ENCODE measurements at places on chromosomes 4 and X.

DNA sequence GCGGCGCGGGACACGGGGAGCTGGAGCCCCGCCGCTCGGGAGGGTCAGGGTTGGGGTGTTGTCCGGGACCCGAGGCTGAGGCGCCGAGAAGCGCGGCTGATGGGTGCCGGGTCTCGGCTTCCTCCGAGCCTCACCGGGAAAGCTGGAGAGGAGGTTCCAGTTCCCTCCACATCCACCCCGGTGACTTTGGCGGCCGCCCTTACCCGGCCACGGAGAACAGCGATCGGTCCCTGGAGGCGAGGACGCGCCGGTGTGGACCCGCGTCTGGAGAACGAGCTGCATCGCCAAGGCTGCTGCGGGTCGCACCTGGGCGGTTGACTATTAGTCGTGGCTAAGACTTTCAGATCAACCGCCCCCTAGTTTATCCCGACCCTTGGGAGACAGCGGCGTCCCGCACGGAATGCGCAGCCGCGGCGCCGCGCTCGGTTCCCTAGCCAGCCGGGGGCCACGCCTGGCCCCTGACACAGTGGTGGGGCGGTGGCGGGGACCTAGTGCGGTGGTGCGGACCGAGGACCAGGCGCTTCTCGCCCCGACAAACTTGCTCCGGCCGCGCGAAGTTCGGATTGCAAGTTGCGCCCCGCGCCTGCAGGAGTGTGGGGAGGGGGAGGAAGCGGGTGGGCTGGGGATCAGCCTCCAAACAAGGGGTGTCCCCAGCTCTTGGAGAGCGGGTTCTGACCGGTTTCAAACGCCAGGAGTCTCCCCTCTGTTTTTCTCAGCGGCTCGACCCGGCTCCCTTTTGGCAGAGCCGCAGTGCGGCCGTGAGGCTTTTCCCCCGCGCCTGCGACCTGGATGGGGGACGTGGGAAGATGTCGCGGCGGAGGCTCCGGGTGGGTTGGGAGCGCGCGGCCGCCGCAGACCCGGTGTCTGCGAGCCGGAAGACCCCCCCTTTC is 568 bp downstream of the FHDC1 start:
- DNase-seq = peak; percentile 17

DNA sequence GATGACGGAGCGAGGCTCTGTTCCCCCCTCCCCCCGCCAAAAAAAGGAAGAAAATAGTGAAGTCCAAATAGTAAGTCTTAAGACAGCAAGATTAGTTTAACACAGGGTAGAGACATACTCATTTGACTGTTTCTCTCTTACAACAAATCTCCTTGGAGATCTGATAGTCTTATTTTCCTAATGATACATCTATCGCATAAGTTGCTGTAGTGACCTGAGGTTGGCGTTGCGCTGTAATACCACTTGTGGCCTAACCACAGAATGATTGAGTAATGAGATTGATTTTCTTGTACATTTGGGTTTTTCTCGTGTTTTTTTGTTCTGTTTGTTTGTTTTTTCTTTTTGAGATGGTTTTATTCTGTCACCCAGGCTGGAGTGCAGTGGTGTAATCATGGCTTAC is 27.2 kb downstream of the OCIAD1 start:
- DNase-seq = no peak

- no peak for DNase-seq
Measured at GRCh38 chrX:24257011-24257410, 56.9 kb downstream of the SUPT20HL2 start.

DNA sequence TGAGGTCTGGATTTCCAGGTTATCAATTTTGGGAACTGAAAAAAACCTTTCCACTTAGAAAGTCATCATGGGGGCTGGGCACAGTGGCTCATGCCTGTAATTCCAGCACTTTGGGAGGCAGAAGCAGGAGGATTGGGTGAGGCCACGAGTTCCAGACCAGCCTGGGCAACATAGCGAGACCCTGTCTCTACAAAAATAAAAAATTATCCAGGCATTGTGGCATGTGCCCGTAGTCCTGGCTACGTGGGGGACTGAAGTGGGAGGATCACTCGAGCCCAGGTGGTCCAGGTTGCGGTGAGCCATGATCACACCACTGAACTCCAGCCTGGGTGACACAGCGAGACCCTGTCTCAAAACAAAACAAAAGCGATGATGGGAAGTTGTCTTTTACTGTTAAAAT is 7.9 kb downstream of the TENM3 start:
- DNase-seq = no peak

DNA sequence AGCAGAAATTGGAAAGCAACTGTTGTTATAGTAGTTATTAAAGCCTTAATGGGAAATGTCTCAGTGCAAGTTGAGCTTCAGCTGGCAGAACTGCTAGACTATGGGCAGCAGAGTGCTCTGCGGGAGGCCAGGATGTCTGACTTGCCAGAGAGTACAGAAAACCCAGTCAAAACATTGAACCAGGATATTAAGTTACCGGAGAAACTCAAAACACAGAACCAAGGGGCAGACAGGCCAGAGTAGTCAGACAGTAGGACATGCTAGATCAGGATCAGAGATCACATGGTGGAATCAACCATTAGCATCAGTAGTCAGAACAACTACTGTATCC is 72.9 kb upstream of the TNIP3 start:
- no peak for DNase-seq

- peak; percentile 65 for DNase-seq
Measured at GRCh38 chr4:24419181-24420034, 164.9 kb downstream of the DHX15 start.

DNA sequence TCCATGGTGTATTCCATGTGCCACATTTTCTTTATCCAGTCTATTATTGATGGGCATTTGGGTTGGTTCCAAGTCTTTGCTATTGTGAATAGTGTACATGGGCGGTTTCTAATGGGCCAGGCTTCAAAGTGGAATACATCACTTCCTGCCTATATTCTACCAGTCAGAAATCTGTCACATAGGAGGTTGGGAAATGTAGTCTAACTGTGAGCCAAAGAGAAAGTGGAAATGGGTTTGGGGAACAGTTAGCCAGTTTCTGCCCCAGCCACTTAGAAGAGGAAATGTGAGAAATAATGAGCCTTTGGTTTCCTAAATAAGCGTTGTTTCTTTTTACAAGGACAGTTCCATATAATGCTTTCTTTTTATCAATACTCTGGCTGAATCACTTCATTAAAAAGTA is 85.1 kb upstream of the AP1S2 start:
- no peak for DNase-seq

GRCh38 chr4:119059221-119059620 is 76.4 kb upstream of the MYOZ2 start:
- no peak for DNase-seq

DNA sequence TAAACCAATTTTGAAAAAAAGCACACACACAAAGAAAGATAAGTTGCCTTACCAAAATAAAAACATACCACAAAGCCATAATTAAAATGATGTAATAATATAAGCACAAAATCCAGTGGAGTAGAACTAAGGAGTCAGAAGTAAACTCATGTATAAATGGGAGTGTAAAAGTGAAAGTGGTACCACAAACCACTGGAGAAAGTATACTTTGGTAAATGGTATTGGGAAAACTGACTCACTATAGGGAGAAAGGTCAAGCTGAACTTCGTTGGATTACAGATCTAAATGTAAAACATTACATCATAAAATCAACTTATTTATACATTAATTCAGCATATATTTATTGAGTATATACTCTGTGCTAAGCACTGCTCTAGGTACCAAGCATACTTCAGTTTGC is 46.3 kb upstream of the HHIP start:
- DNase-seq = no peak

DNA sequence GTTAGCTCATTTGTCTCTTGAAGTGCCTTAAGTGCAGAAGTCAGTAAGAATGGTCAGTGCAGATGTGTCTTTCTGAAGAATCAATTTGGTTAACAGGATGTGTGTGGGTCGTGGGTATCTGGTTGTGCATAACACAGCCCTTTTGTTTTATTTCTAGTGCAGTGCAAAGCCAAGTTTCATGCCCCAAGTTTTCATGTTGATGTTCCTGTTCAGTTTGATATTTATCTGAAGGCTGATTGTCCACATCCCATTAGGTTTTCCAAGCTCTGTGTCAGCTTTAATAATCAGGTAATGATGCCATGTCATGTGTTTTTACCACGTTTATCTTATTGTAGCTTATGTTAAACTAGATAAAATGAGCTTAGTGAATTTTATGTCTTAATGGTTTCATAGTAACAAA is 27.4 kb downstream of the TRAPPC11 start:
- no peak for DNase-seq

- no peak for DNase-seq
Measured at GRCh38 chrX:56788717-56789122, 59.7 kb downstream of the NBDY start.

DNA sequence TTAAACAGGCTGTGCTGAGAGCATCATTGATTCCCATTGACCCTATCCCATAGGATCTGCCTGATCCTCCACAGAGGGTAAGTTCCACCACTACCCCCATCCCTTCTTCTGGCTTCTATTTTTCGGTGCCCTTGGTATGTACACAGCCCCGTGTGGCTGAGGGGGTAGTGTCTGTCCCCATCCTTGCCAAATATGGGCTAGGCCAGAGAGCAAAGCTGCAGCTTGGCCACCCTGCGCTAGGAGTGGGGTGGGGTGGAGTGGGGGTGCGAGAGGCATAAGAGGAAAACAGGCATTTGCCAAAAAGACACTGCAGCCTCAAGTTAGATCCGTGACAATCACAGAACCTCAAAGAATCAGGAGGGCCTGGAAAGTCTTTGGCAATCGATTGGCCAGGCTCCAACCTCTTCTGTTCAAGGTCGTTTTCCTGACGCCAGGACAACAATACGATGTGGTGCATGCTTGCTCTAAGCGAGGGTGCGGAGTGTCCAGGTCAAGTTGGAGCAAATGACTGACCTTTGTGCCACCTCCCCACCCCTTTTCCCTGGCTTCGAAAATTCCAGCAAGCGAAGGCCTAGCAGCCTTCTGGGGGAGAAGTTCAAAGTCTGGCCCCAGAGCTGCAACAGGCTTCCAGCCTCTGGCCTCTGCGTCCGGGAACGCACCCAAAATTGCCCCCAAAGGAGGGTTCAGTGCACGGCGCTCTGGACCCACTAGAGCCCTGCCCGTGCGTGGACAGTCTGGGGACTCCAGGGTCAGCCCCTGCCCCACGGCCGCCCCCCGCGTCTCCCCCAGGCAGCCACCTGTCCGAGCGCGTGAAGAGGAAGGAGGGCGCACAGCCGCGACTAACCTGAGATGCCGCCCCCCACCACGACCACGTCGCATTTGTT is 598 bp downstream of the MAOB start:
- no peak for DNase-seq

DNA sequence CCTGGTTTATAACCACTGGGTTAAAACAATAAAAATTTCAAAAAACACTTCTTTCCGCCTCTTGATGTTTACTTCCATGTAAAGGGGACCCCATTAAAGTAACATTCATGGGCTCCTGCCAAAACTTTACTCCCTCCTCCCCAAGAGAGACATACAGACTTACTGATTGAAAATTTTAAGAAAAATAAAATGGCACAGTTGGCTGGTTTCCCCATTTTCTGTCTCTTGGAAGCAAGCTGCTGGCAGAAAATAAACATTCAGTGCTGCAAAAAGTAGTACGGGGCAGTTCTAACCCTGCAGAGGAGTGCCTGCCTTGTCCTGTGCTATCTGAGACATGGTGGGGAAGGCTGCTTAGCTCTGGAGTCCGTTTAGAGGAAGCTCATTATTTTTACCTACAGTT is 187.3 kb upstream of the INTU start:
- DNase-seq = no peak

GRCh38 chrX:103520386-103520785 is 1.1 kb upstream of the RAB40A start:
- DNase-seq = no peak

DNA sequence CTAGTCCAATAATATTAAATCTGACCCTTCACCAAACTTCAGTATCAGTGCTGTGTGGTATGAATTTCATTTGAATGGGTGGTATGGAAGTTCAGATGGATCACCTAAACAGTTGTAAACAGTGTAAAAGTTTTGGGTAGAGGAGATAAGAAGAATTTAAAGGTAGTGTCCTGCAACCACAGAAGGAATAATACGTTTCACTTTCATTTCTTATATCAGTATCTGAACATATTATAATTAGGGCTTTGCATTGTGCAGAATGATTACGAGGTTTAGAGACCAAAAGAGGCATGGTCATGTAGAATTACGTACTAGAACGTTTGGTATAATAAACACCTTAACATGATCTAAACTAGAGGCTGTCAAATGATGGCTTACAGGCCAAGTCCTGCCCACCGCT is 116.1 kb downstream of the PDLIM5 start:
- no peak for DNase-seq

GRCh38 chr4:77893451-77893850 is 30.8 kb downstream of the MRPL1 start:
- no peak for DNase-seq

- no peak for DNase-seq
Measured at GRCh38 chrX:106949366-106949765, 29.2 kb downstream of the CLDN2 start.

DNA sequence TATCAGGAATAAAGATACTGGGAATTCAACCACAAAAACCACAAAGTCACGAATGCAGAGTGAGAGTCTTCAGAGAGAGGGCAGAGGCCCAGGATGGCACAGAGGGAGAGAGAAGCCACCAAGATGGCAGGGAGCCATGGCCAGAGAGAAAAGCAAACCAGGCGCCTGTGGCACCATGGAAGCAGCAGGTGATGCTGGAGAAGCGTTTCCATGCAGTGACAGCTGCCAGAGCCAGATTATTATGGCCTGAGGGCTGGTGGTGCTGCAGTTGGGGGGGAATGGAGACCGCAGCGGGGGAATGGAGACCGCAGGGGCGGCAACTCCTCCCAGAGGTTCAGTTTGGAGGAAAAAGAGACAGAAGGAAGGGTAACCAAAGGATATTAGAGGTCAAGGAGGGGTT is 5.8 kb downstream of the TAFAZZIN start:
- no peak for DNase-seq

DNA sequence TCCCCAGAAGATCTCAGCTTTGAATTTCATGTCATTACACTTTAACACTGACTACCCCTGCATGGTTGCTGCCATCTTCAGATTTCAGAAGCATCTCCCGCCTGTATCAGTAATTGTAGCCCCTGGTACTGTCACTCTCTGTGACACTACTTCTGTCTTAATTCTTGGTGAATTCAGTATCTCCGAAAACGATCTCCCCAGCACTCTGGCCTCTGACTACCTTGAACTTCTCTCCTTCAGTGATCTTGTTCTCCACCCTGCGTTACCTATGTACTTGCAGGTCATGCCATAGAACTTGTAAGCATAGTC is 53.8 kb upstream of the ABCG2 start:
- no peak for DNase-seq

GRCh38 chrX:31099536-31100090 is 27.8 kb upstream of the FTHL17 start:
- peak; percentile 19 for DNase-seq

- no peak for DNase-seq
Measured at GRCh38 chrX:118655561-118656246, 71.7 kb upstream of the IL13RA1 start.

- DNase-seq = no peak
Measured at GRCh38 chrX:111376897-111377578, 35.0 kb downstream of the DCX start.

GRCh38 chrX:68908071-68908470 is 79.2 kb downstream of the EFNB1 start:
- no peak for DNase-seq
